Stimulated activated CD8-positive, alpha-beta memory T cell treated with anti-CD3 and anti-CD28 coated beads, Interleukin-4, amount 100 ng/mL, for 48 hours (primary cell): ENCODE measurements at places on chromosomes 5 and 9.

DNA sequence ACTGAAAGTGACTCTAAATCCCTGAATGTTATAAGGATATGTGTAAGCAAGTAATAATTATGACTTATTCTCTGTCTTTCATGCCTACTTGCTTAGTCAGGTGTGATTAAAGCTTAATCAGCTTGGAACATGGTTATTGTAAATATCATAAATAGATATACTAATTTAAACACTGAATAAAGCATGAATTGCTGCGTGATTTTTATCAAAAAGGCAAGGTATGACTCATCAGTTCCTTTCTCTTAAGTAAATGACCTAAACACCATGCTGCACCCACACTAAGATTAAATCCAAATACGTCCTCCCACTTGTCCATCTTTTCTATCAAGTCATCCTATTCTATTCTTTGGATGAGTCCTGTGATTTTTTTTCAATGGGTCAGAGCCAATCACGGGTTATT is 124.6 kb upstream of the MTAP start:
- DNase-seq = no peak

DNA sequence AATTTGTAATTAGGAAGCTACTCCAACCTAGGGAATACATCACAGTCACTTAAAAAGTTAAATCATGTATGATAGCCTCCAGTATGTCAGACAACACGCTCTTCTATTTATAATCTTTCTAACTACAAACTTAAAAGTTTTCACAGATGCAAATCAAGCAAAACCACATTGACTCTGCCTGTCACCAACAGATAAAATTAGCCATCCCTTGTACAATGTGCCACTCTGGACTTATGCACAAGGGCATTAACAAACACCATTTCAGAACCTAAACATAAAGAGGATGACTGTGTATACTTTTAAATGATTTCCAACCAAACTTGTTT is 14.7 kb downstream of the ERP44 start:
- no peak for DNase-seq

DNA sequence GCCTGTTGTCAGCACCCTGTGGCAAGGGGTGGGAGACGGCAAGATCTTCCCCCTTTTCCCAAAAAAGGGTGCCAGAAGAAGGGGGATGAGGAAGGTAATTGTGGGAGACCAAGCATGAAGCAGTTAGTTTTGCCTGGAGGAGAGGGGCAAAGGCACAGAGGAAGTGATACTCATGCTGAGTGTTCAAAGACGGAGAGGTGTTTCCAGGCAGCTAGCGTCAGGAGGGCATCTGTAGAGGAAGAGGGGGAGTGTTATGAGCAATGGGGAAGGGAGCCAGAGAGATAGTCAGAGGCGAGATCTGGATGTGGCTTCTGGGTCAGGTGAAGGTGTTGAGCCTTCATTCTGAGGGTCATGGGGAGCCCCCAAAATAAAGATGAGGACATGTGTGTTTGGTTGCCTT is 26.9 kb upstream of the ADAM19 start:
- peak; percentile 64 for DNase-seq

- no peak for DNase-seq
These were observed 74.5 kb downstream of the RASEF start for GRCh38 chr9:82988488-82988887.

- DNase-seq = no peak
These were observed 80.4 kb upstream of the OSMR start for GRCh38 chr5:38765399-38765861.

DNA sequence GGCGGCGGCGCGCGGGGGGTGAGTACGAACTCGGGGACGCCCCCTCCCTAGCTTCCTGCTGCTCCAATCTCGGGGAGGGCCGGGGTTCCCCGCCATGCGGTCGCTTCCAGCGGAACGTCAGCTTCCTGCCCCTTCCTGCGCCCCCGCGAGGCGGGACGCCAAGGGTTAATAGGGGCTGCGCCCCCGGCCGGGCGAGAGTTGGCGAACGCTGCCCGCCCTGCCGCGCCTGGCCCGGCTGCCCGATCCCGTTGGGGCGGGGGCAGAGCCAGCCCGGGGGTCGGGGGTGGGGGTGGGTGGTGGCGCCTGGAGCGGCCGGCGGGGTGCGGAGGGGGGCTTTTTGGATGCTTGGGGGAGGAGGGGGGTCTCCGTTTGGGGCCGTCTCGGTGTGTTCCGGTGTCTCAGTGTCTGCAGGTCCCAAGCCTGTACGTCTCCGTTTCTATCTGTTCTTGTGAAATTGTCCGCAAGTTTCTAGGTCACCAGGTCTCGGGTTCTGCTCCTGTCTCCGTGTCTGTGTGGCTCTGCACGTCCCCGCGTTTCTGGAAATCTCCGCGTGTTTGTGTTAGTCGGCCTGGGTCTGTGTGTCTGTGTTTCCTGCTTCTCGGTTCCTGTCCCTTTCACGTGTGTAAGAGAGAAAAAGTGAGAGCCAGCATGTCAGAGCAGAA is 789 bp downstream of the COL27A1 start:
- DNase-seq = peak; percentile 41

GRCh38 chr5:169652057-169652456 is 15.0 kb downstream of the DOCK2 start:
- no peak for DNase-seq

DNA sequence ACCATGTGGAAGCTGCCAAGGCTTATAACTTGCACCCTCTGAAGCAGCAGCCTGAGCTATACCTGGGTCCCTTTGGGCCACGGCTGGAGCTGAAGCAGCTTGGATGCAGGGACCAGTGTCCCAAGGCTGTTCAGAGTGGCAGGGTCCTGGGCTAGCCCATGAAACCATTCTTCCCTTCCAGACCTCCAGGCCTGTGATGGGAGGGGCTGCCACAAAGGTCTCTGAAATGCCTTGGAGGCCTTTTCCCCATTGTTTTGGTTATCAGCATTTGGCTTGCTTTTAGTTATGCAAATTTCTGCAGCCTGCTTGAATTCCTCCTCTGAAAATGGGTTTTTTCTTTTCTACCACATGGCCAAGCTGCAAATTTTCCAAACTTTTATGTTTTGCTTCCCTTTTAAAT is 433.7 kb upstream of the ACO1 start:
- DNase-seq = no peak

GRCh38 chr9:78884611-78885150 is 587.8 kb downstream of the PSAT1 start:
- DNase-seq = no peak

DNA sequence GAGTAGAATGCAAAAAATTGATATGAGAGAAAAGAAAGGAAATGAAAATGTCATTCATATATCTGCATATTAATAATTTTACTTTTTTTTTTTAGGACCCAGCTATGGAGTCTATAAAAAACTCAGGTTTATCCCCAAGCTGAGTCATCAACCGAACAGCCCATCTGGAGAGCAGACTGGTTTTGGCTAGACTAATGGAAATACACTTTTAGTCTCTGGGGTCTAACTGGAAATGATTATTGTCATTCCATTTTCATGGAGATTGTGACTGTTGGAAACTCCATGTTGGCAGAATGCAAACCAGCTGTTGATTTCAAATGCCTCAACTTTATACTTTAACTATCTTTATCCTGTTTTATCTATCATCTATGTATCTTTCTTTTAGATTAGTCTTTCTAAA is 28.7 kb downstream of the ANXA1 start:
- DNase-seq = no peak

- no peak for DNase-seq
These were observed 265.2 kb downstream of the MAT2B start for GRCh38 chr5:163770625-163771024.

DNA sequence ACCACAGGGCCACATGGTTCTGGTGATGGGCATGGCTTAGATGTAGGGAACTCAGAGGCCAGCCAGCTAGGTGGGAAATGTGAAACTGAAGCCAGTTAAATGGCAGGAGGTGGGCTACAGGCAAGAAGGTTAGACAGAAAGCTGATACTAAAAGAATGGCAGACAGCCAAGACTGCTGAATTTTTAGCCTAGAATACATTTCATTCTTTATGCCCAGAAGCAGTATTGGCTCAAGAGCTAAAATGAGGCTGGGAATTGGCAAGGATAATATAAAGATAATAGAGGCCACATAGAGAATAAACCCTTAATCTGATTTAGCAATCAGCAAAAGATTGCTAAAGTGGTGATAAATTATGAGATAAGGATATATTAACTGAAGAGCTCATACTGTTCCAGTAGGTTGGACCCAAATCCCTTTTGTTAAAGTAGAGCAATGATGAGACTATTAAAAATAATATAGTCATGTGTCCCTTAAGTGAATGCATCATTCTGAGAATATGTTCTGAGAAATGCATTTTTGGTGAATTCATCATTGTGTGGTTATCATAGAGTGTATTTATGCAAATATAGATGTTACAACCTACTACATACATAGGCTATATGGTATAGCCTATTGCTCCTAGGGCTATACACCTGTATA is 234.3 kb downstream of the CHSY3 start:
- DNase-seq = no peak

- no peak for DNase-seq
These were observed 50.2 kb downstream of the C9orf50 start for GRCh38 chr9:129570450-129571297.

- DNase-seq = no peak
These were observed at the start of gene F12 for GRCh38 chr5:177409043-177409801. Gene F12, minus strand, starts transcription at chr5:177409564. Its CDS starts 37 bp downstream, at chr5:177409527.

- peak; percentile 97 for DNase-seq
These were observed at the start of gene TOR1B for GRCh38 chr9:129802833-129803675. Gene TOR1B, plus strand, starts transcription at chr9:129803184. Its CDS starts 29 bp downstream, at chr9:129803213.

DNA sequence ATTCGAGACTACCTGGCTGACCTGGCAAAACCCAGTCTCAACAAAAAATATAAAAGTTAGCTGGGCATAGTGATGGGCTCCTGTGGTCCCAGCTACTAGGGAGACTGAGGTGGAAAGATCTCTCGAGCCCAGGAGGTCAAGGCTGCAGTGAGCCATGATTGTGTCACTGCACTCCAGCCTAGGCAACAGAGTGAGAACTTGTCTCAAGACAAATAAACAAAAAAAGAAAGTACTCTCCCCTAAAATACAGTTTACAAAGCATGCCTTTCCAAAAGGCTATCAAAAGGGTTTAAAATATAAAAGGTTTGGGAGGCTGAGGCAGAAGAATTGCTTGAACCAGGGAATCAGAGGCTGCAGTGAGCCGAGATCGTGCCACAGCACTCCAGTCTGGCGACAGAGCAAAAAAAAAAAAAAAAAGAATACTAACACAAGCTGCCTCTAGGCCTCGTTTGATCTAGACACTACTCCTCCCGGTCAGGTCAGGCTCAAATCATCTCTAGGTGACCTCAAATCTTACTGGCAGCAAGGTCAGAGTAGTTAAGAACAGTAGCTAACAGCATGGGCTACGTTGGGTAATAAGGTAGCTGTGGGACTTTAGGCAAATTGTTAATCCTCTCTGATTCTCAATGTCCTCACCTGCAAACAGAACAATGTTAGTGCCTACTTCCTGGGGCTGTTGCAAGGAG is 9.3 kb downstream of the NAIF1 start:
- DNase-seq = no peak

- no peak for DNase-seq
These were observed 657 bp downstream of the NUP214 start for GRCh38 chr9:131126059-131126426.

GRCh38 chr9:89022001-89022759 is 30.9 kb downstream of the S1PR3 start:
- DNase-seq = no peak

- DNase-seq = no peak
These were observed 114.3 kb upstream of the TSLP start for GRCh38 chr5:110956913-110957813.

GRCh38 chr5:52491818-52492217 is 295.9 kb upstream of the ITGA1 start:
- DNase-seq = no peak

DNA sequence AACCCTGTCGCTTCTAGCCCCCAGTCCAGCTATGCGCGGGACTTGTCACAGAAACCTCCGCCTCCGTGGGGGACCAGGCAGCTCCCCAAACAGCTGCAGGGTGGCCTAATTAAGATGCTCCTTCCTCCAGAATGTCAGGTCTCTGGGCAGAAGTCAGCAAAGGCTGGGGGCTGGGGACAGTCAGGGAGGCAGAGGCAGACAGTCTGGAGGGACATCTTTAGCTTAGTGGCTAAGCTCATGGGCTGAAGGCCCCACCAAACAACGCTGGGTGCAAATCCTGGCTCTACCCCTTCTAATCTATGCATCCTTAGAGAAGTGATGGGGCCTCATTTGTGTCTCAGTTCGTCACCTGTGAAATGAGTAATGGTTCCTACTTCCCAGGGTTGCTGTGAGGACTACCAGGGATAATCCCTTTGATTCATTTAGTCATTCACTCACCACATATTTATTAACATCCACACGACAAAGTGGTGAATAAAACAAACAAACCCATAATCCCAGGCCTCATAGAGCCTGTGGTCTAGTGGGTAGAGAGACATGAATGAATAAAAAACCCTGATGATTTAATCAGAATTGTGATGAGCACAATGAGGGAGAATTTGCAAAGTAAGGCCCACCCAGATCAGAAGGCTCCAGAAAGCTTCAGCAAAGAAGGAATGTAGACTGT is 20.2 kb upstream of the MED27 start:
- no peak for DNase-seq

DNA sequence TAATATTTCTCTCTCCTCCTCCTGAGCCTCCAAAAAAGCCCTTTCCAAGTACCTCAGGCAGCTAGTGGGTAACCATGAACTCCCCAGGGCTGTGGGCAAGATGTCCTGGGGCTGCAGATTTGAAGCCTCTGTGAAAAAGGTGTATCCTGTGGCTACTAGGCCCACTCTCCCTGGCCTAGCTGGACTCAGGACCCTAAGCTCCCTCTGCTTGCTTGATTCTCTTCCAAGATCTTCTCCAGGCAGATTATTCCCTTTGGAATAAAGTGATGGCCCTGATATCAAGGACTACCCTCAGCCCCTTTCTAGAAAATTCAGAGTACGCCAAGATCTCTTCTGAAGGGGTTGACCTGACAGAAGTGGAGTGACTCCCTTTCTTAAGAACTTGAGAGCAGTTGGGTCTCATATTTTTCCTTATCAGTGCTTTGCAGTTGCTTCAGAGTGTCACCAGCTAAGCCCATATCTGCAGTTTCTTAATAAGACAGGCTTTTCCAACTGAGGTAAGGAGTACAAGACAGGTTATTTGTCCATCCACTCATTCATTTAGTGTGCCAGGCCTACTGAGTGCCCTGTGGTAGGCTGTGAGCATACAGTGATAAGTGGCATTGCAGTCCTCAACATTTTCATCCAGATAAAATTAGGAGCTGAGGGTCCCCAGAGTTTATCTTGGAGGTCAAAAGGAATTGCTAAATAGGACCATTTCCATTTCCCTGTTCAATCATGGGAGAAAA is 42.5 kb downstream of the CYSTM1 start:
- no peak for DNase-seq

DNA sequence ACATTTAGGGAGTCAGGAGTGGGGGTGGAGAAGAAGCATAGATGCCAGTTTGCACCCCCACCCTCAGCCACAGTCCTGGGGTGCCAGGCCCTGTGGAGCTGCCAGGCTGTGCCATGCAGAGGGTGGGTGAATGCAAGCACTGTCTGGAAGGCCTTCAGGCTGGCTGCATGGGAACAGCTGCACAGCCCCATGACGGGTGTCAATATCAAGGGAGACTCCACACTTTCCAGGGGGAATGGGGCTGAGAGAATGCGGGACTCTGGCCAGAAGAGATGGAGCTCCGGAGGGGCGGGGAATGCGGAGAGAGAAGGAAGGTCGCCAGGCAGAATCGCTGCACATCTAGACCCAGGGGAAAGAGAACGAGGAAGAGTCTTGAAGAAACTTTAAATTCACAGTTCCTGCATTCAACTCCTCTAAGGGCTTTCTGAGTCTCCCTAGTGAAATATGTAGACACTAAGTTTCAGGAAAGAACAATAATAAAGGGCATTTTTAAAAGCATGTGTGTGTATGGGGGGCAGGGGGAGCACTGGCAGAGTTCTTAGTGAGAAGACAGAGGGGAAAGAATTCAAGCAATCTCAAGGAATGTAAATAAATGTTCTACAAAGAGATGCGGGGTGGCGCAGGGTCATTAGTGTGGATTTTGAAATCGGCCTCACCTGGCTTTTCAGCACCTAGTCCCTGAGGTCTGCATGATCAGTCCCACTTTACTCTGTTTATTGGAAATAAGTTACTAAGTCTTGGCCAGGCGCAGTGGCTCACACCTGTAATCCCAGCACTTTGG is 59.1 kb downstream of the BOD1 start:
- no peak for DNase-seq
